ENCODE measurements at places on chromosomes 4 and X. TPM values are rescaled to one million over a fixed set of nuclear protein-coding genes. Genes with fewer than 3 reads are reported as not detected.

GRCh38 chrX:69995362-69996112 is 54.2 kb downstream of the AWAT2 start:
- no peak for DNase-seq

GRCh38 chr4:94446386-94446785 is 5.4 kb upstream of the PDLIM5 start:
- DNase-seq, result no peak

GRCh38 chr4:74435296-74435695 is 9.6 kb upstream of the AREG start:
- no peak for DNase-seq

- no peak for DNase-seq
These were observed 6.3 kb upstream of the HPRT1 start for GRCh38 chrX:134453631-134454030.

GRCh38 chr4:152316969-152317368 is 218.9 kb downstream of the FBXW7 start:
- DNase-seq, result no peak

DNA sequence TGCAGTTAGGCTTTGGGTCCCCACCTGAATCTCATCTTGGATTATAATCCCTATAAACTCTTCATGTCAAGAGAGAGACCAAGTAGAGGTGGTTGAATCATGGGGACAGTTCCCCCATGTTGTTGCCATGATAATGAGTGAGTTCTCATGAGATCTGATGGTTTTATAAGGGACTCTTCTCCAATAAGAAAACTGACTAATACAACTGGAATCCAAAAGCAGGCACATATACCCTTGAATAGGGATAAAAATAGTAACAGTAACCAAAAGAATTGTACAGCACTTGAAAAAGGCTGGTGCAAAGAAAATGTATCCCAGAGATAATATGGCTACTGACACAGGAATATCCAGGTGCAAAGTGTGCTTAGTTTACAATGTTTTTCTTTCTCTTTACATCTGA is 351.5 kb upstream of the MAD2L1 start:
- DNase-seq, result no peak

GRCh38 chrX:49043220-49043986 is at the start of gene TFE3:
TFE3 (minus strand) TSS chrX:49043357; CDS start chrX:49043226, 131 bp downstream.
- DNase-seq, result peak; percentile 97

GRCh38 chr4:117063961-117064696 is 21.2 kb downstream of the TRAM1L1 start:
- no peak for DNase-seq

GRCh38 chr4:168558599-168558998 is 61.7 kb downstream of the PALLD start:
- no peak for DNase-seq

DNA sequence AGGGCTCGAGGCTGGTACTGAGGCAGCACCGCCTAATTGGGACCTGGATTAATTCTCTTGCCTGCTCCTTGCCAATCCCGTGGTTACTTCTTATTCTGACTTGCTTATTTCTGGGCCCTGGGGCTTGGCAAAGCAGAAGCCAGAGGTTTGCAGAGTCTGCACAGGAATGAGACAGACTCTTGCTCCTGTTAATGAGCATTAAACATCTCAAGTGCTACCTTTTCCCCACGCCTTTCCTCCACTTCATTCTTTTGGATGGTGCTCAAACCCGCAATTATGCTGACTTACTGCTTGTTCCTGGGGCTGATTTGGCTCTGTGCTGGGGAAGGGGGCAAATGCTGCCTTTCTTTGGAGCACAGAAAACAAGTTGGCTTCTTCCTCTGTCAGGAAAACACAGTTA is 16.5 kb upstream of the STOX2 start:
- no peak for DNase-seq

DNA sequence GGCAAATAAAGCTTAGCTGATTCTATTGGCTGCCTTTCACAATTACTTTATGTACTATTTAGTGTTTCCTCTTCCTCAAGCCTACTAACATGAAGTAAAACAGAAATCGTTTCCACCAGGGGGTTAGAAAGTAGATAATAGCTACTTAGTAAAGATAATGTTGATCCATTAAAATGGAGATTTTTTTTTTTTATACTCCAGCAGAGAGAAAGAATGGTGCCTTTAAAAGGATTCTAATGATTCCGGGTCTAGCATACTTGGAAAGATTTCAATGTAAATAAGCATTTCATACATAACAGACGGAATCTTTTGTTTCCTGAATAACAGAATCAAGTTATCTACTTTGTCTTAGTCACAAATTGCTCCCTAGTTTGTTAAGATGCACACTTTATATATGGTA is 37.1 kb downstream of the GK start:
- no peak for DNase-seq

GRCh38 chrX:39167791-39168190 is 366.5 kb downstream of the MID1IP1 start:
- DNase-seq, result no peak

DNA sequence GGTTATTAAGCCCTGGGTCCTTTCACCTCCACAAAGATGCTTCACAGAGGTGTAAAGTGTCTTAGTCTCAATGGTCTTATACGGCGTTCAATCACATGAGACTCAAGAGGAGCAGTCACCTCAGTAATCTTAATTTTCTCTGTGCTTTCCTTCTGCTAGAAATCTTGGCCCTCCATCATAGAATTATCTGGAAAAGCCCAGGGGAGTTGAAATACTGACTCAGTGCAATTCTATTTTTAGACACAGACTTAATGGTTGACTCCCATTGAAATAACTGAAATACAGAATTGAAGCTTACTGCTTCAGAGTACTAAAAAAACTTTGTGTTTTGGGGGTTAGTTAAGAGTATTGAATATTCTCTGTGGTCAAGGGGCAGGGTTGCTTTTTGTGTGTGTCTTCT is 94.5 kb upstream of the IL15 start:
- DNase-seq, result no peak

DNA sequence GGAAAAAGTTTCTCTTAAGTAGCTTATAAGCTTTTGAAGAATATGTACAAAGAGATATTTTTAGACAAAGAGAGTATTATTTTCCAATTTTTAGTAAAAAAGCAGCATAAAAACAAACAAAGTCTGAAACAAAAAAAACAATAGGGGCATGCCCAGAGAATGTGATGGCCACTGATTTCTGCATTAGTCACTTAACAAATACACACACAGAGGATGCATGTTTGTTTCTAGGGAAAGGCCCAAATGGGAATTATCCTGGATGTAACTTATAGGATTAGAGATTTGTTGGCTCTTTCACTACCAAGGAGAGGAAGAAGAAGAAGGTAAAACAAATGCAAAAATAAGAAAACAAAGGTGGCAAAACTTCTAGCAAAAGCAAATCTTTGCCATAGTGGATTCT is 95.9 kb upstream of the SCOC start:
- no peak for DNase-seq

- no peak for DNase-seq
These were observed 172.7 kb upstream of the MED14 start for GRCh38 chrX:40908026-40908425.

DNA sequence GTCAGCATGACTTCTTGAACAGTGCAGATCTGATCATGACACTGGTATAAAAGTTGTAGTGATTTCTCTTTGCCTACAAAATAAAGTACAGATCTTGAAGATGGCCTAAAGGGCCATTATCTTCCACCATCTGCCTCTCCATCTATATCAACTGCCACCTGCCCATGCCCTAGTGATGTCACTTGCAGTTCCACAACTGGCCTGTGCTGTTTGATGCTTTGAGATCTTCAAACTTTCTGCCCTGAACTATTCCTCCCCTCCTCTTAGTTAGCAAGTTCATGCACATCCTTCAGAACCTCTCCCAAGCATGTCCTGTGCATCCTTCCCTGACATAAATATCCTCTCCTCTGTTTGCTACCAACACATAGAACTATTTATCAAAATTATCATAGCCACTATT is 217.0 kb downstream of the SOWAHB start:
- no peak for DNase-seq

GRCh38 chrX:115535421-115535820 is 25.6 kb upstream of the PLS3 start:
- DNase-seq, result no peak

The ARMCX1 gene
- total RNA-seq, result 46.9 TPM

The HSFX2 gene
- total RNA-seq, result 0.41 TPM

The CPZ gene
- not detected for total RNA-seq

The STAP1 gene
- total RNA-seq, result not detected

The AKAP14 gene
- not detected for total RNA-seq

The NPY2R gene
- not detected for total RNA-seq

The ADH1B gene
- total RNA-seq, result 60.2 TPM

The AADAT gene
- 0.58 TPM for total RNA-seq

The NXF2 gene
- total RNA-seq, result not detected

The C4orf54 gene
- total RNA-seq, result 58.1 TPM

The PABPC5 gene
- 0.27 TPM for total RNA-seq

The SEC31A gene
- total RNA-seq, result 94.6 TPM

The GAB1 gene
- total RNA-seq, result 10.1 TPM

The ZRSR2 gene
- 7.4 TPM for total RNA-seq

Measured in psoas muscle (tissue), 8 donors.